ENCODE measurements at places on chromosomes 6 and 20.

GRCh38 chr20:4123537-4124235 lies 108.3 kb upstream of the RNF24 start:
- H3K27me3 ChIP-seq, result no peaks in the 10 kb centered on the region
- no peaks in the 10 kb centered on the region for H3K36me3 ChIP-seq
- no peak overlapping the region for H3K4me3 ChIP-seq
- no peak overlapping the region for H3K27ac ChIP-seq

GRCh38 chr6:137494281-137494987 lies at the start of gene OLIG3:
Gene OLIG3 (minus strand): TSS chr6:137494394. CDS start chr6:137494170, 224 bp downstream.
- no peaks in the 10 kb centered on the region for H3K36me3 ChIP-seq
- H3K4me3 ChIP-seq, result no peak within 1 kb of the TSS
- peaks cover 52% of the 10 kb centered on the region for H3K4me1 ChIP-seq
- DNase-seq, result no peak
- H3K27ac ChIP-seq, result no peak within 1 kb of the TSS
- peaks cover 99% of the 10 kb centered on the region for H3K27me3 ChIP-seq

GRCh38 chr6:3755637-3756545 lies 4.4 kb upstream of the PXDC1 start:
- no peaks in the 10 kb centered on the region for H3K36me3 ChIP-seq
- H3K27ac ChIP-seq, result no peak overlapping the region
- no peak overlapping the region for H3K4me3 ChIP-seq
- no peaks in the 10 kb centered on the region for H3K27me3 ChIP-seq
- no peak for DNase-seq

GRCh38 chr6:135071541-135071940 lies 16.9 kb upstream of the HBS1L start:
- no peaks in the 10 kb centered on the region for H3K4me1 ChIP-seq
- H3K27ac ChIP-seq, result no peak overlapping the region
- no peak overlapping the region for H3K4me3 ChIP-seq
- H3K36me3 ChIP-seq, result no peaks in the 10 kb centered on the region
- no peak for DNase-seq

- H3K27me3 ChIP-seq, result no peaks in the 10 kb centered on the region
- H3K4me1 ChIP-seq, result no peaks in the 10 kb centered on the region
- H3K4me3 ChIP-seq, result no peak overlapping the region
- no peak for DNase-seq
- H3K36me3 ChIP-seq, result no peaks in the 10 kb centered on the region
These were observed 445.8 kb upstream of the JAG1 start for GRCh38 chr20:11119573-11119972.

- H3K27ac ChIP-seq, result no peak overlapping the region
- H3K4me3 ChIP-seq, result no peak overlapping the region
- H3K36me3 ChIP-seq, result peaks cover 24% of the 10 kb centered on the region
- no peak for DNase-seq
- H3K27me3 ChIP-seq, result no peaks in the 10 kb centered on the region
These were observed 10.3 kb downstream of the ZNF337 start for GRCh38 chr20:25686081-25687067.

- no peak for DNase-seq
- no peak overlapping the region for H3K4me3 ChIP-seq
- H3K27me3 ChIP-seq, result no peaks in the 10 kb centered on the region
- no peak overlapping the region for H3K27ac ChIP-seq
- no peaks in the 10 kb centered on the region for H3K36me3 ChIP-seq
These were observed 534.0 kb downstream of the CBLN4 start for GRCh38 chr20:55471052-55472006.

GRCh38 chr20:21433329-21433890 lies 36.1 kb upstream of the NKX2-4 start:
- H3K27me3 ChIP-seq, result no peaks in the 10 kb centered on the region
- H3K4me1 ChIP-seq, result no peaks in the 10 kb centered on the region
- no peak for DNase-seq

DNA sequence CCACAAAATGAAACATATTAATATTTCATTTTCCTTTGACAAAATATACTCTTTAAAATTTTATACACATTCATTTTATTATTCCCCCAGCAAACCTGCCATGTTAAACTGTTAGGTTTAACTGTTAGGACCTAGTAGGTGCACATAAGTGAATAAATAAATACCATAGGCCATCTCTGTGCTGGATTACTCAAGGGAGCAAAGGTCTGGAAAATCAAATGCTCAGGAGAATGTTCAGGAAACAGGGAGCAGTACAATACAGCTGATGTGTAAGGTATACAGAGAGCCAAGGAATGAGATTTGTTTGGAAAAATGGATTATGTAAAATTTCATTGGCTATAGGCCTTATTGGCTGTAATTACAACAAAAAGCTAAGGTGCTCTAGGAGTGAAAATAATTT lies 339.3 kb downstream of the BCKDHB start:
- H3K27me3 ChIP-seq, result no peaks in the 10 kb centered on the region
- H3K27ac ChIP-seq, result no peak overlapping the region
- H3K4me3 ChIP-seq, result no peak overlapping the region
- DNase-seq, result no peak

GRCh38 chr6:143515061-143515760 lies 3.7 kb upstream of the FUCA2 start:
- no peaks in the 10 kb centered on the region for H3K27me3 ChIP-seq
- H3K4me3 ChIP-seq, result no peak overlapping the region
- no peak for DNase-seq

GRCh38 chr20:34240121-34240520 lies 1.1 kb upstream of the ASIP start:
- DNase-seq, result no peak
- H3K4me3 ChIP-seq, result no peak overlapping the region
- H3K4me1 ChIP-seq, result no peaks in the 10 kb centered on the region
- no peaks in the 10 kb centered on the region for H3K27me3 ChIP-seq
- no peak overlapping the region for H3K27ac ChIP-seq

DNA sequence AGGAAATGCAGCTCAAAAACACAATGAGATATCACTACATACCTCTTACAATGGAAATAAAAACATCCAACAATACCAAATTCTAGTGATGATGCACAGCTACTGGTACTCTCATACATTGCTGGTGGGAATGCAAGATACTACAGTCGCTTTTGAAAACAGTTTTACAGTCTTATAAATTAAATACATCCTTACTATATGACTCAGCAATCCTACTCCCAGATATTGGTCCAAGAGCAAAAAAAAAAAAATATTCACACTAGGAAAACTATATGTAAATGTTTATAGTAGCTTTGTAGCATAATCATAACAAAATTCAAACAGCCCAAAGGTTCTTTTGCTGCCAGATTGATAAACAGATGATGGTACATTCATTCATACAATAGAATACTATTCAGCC lies 217.4 kb upstream of the FAM83B start:
- H3K27ac ChIP-seq, result no peak overlapping the region
- H3K27me3 ChIP-seq, result no peaks in the 10 kb centered on the region
- H3K36me3 ChIP-seq, result no peaks in the 10 kb centered on the region
- no peak overlapping the region for H3K4me3 ChIP-seq
- DNase-seq, result no peak

GRCh38 chr6:149896491-149896890 lies 1.4 kb downstream of the RAET1E start:
- no peaks in the 10 kb centered on the region for H3K27me3 ChIP-seq
- H3K27ac ChIP-seq, result no peak overlapping the region
- no peak overlapping the region for H3K4me3 ChIP-seq
- DNase-seq, result no peak
- H3K36me3 ChIP-seq, result no peaks in the 10 kb centered on the region

DNA sequence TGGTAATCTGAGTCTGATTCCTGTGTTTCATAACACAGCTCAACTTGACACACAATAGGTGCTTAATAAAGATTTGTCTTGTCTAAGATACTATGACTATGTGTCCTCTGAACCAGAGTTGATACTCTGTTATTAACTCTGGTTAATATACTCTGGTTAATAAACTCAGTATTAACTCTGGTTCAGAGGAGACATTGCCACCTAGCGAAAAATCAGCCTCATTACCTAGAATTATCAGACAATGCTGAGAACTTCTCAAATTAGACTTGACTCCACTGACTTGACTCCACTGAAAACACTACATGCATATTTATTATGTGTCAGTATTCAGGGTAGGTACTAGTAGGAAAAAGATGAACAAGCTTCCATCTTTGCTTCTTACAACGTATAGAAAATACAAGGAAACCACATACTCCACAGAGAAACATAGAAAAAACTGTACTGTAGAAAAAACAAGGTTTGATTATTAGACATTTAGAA lies 73.9 kb downstream of the AHI1 start:
- no peaks in the 10 kb centered on the region for H3K27me3 ChIP-seq
- H3K4me3 ChIP-seq, result no peak overlapping the region
- peak; percentile 74 for DNase-seq
- no peak overlapping the region for H3K27ac ChIP-seq
- H3K4me1 ChIP-seq, result no peaks in the 10 kb centered on the region
- no peaks in the 10 kb centered on the region for H3K36me3 ChIP-seq

GRCh38 chr20:57628047-57628961 lies 8.1 kb upstream of the ZBP1 start:
- no peaks in the 10 kb centered on the region for H3K36me3 ChIP-seq
- H3K27ac ChIP-seq, result peak overlapping the region; percentile 57
- peaks cover 3% of the 10 kb centered on the region for H3K4me1 ChIP-seq
- no peaks in the 10 kb centered on the region for H3K27me3 ChIP-seq
- no peak overlapping the region for H3K4me3 ChIP-seq

- H3K27ac ChIP-seq, result no peak overlapping the region
- H3K36me3 ChIP-seq, result no peaks in the 10 kb centered on the region
- H3K4me3 ChIP-seq, result no peak overlapping the region
- H3K27me3 ChIP-seq, result no peaks in the 10 kb centered on the region
These were observed 68.1 kb upstream of the CEP85L start for GRCh38 chr6:118719351-118720124.

- no peak overlapping the region for H3K4me3 ChIP-seq
- no peak for DNase-seq
- no peak overlapping the region for H3K27ac ChIP-seq
- H3K36me3 ChIP-seq, result no peaks in the 10 kb centered on the region
These were observed 111.5 kb downstream of the EYS start for GRCh38 chr6:65595540-65595939.

DNA sequence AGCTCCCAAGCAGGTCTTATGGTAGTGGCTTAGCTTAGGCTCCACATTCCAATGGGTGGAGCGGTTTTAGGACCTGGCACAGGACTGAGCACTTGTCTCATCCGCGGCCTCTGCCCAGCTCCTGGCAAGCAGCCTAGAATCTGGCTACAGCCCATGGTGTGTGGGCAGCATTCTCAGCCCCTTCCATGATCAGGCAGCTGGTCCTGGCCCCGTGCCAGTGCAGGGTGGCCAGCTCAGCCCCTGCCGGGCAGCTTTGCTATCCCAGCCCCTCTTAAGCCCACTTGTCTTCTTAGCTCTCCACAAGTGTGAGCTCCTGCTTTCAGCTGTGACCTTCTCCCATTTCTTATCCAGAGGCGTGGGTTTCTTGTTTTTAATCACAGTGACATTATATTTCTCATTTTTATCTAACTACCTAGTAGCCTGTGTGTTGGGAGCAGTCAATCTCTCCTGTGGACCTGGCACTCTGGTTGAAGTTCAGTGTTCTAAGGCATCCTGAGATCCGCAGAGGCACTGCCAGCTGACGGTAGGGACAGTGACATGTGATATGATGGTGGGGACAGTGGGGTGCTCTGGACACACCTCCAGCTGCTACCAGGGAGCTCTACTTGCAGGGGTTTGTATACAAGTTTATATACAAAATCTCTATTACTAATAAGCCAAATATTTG lies 119.9 kb upstream of the PRND start:
- peak; percentile 74 for DNase-seq
- H3K4me1 ChIP-seq, result peaks cover 8% of the 10 kb centered on the region
- no peak overlapping the region for H3K4me3 ChIP-seq

DNA sequence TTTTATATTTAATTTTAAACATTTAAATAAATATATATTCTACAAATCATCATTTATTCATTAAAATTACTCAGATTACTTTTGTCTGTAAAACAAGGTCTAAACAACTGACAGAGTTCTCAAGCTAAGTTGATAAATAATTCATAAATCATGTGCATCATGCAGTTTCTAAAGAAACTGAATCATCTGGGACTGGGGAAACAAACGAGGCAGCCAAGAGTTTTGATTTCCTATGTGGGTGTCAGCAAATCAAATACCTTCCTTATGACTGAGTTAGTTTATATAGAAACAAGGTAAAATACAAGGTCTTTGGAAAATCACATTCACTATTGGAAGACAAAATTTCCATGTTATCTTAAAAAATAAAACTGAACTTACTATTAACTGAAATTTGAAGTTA lies 149.9 kb upstream of the BEND6 start:
- H3K27me3 ChIP-seq, result no peaks in the 10 kb centered on the region
- H3K27ac ChIP-seq, result no peak overlapping the region
- H3K4me3 ChIP-seq, result no peak overlapping the region
- H3K36me3 ChIP-seq, result no peaks in the 10 kb centered on the region

GRCh38 chr6:56021943-56022342 lies 146.6 kb upstream of the BMP5 start:
- H3K27ac ChIP-seq, result no peak overlapping the region
- DNase-seq, result no peak
- H3K4me3 ChIP-seq, result no peak overlapping the region
- H3K36me3 ChIP-seq, result no peaks in the 10 kb centered on the region

DNA sequence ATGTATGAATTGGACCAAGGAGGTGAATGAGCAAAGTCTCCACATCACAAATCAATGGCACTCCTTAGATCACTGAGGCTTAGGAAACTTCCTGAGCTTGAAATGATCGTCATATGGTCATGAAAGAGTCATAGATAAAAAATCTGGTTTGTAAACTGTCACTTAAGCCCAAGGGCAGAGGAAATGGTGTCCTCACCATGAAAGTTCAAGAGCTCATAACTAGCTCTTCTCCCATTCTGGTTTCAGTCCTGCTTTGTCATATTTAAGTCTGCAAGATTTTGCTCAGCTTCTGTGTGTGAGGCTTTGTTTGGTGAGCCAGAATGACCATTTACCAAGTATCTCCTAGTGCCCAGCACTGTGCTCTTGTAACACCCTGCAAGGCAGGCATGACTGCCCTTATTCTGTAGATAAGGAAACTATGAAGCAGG lies 60.5 kb downstream of the GJA10 start:
- peaks cover 15% of the 10 kb centered on the region for H3K36me3 ChIP-seq
- no peak overlapping the region for H3K27ac ChIP-seq
- peaks cover 15% of the 10 kb centered on the region for H3K4me1 ChIP-seq
- H3K27me3 ChIP-seq, result no peaks in the 10 kb centered on the region

DNA sequence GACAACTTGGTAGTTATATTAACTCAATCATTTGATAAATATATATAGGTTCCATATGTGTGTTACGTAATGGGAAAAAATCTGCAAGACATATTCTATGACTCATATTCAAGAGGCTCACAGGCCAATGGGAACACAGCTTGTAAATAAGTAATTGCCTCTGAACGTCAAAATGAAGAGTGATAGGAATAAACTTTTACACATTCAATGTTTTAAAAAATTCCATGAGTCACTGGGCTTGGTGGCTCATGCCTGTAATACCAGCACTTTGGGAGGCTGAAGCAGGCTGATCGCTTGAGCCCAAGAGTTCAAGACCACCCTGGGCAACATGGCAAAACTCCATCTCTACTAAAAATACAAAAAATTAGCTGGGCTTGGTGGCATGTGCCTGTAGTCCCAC lies 209.4 kb upstream of the MCHR2 start:
- H3K27me3 ChIP-seq, result no peaks in the 10 kb centered on the region
- no peaks in the 10 kb centered on the region for H3K36me3 ChIP-seq
- no peaks in the 10 kb centered on the region for H3K4me1 ChIP-seq
- no peak for DNase-seq
- H3K27ac ChIP-seq, result no peak overlapping the region
- H3K4me3 ChIP-seq, result no peak overlapping the region

- no peak overlapping the region for H3K4me3 ChIP-seq
- H3K27me3 ChIP-seq, result no peaks in the 10 kb centered on the region
- no peaks in the 10 kb centered on the region for H3K4me1 ChIP-seq
- no peak overlapping the region for H3K27ac ChIP-seq
- no peaks in the 10 kb centered on the region for H3K36me3 ChIP-seq
These were observed 732.5 kb downstream of the KIF16B start for GRCh38 chr20:15840636-15841301.
